ENCODE measurements at places on chromosomes 6 and 20. TPM values are rescaled to one million over a fixed set of nuclear protein-coding genes. Genes with fewer than 3 reads are reported as not detected.

DNA sequence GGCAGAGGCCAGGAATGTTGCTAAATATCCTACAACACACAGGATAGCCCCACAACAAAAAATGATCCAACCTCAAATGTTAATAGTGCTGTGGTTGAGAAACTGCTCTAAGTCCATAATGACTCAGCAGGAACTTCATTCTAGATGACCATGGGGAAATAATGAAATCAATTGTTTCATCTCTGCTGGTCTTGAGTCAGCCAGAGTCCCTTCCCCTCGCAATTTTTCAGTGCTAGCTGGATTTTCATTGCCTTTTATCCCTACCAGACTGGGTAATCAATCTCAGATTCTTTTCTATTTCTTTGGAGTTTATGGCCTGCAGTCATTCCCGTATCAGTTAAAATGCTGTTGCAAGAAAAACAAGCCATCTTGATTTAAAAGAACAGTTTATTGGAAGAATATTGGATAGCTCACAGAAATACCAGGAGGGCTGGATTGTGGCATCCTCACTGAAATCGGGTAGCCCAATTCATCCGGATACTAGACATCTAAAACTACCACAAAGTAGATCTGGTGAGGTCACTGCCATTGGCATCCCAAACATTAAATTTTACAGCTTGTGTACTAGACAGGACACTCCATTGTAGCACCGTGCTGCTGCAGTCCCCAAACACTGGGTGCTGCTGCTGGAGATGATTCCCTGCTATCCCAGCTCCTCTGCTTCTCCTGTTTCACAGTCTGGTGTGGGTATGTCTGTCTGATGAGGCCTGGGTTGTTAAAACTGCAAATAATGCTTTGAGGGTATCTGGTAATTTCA, 30.3 kb upstream of the POPDC3 start:
- no peak overlapping the region for H3K27ac ChIP-seq
- no peak for DNase-seq
- no peaks in the 10 kb centered on the region for H3K4me1 ChIP-seq
- no peaks in the 10 kb centered on the region for H3K36me3 ChIP-seq
- no peak overlapping the region for H3K4me3 ChIP-seq
- H3K27me3 ChIP-seq, result no peaks in the 10 kb centered on the region

- H3K4me1 ChIP-seq, result peaks cover 9% of the 10 kb centered on the region
- DNase-seq, result no peak
- H3K36me3 ChIP-seq, result no peaks in the 10 kb centered on the region
- peak within 1 kb of the TSS; percentile 54 for H3K4me3 ChIP-seq
- peak within 1 kb of the TSS; percentile 30 for H3K27ac ChIP-seq
These were observed at the start of gene EYA2 for GRCh38 chr20:46894579-46894958. EYA2 (plus strand) TSS chr20:46894843; CDS start chr20:46990011, 95,168 bp downstream.

DNA sequence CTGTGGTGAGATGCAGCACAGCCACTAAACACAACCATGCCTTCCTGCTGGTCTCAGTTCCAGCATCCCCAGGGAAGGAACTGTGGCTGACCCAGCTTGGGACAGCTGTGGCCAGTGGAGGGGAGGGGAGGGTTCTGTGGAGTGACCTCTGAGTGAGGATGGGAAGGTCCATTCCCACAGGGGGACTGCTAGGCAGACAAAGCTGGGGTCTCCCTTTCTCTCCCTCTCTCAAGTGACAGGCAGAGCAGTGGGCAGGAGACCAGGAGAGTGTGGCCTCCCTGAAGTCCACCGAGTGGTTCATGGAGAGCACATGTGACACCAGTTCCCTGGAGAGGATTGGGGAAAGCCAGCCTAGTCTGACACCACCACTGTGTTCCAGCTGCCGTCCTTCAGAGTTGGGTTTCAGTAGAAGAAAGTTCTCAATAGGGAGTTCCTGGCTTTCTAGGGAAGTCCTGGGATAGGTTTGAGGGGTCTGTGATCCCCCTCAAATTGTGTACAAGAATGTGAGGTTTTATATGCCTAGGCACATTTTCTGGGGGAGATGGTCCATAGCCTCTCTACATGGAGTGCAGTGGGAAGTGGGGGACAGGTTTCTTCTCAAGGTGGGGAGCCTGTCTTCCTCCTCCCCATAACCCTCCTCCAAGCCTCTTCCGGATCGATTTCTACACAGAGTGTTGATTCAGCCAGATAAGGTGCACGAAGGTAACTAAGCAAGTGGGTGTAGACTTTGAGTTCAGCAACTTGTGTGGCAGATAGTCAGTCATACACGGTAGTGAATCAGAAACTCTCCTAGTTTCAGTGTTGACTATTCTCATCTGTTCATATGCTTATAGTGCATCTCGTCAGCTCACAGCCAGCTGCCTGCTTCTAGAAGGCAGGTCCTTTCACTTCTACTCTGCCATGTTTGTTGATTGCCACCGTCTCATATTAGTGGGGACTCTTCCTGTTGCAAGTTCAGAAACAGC, 18.9 kb downstream of the MANBAL start:
- no peaks in the 10 kb centered on the region for H3K36me3 ChIP-seq
- H3K27ac ChIP-seq, result no peak overlapping the region
- H3K4me3 ChIP-seq, result no peak overlapping the region
- peaks cover 36% of the 10 kb centered on the region for H3K4me1 ChIP-seq
- no peak for DNase-seq
- H3K27me3 ChIP-seq, result no peaks in the 10 kb centered on the region

GRCh38 chr20:62368392-62368975, 1.4 kb upstream of the LAMA5 start:
- DNase-seq, result no peak
- H3K27ac ChIP-seq, result peak overlapping the region; percentile 82
- H3K27me3 ChIP-seq, result no peaks in the 10 kb centered on the region
- H3K36me3 ChIP-seq, result no peaks in the 10 kb centered on the region
- peak overlapping the region; percentile 61 for H3K4me3 ChIP-seq
- H3K4me1 ChIP-seq, result peaks cover 76% of the 10 kb centered on the region

- H3K36me3 ChIP-seq, result no peaks in the 10 kb centered on the region
- no peak for DNase-seq
- no peaks in the 10 kb centered on the region for H3K4me1 ChIP-seq
- no peak overlapping the region for H3K4me3 ChIP-seq
- no peaks in the 10 kb centered on the region for H3K27me3 ChIP-seq
These were observed 37.4 kb upstream of the SIRT5 start for GRCh38 chr6:13536796-13537526.

DNA sequence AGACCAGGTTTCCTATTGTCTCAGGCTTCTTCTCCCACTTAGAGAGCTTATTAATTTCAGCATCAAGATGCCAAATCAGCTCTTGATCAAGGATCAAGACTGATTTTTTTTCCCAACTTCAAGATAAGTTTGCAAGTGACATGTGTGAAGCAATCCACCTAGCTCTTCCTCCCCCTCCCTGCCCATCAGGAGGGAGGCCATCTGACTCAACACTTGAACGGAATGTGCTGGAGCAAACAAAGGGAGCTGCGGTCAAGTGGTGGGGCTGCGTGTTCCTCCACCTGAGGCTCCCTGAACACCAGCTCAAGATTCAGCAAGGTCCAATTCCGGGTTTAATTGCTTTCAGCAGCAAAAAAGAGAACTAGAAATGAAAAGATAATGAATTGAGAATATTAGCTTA, 38.7 kb downstream of the TTI1 start:
- H3K27ac ChIP-seq, result no peak overlapping the region
- H3K36me3 ChIP-seq, result no peaks in the 10 kb centered on the region
- no peak for DNase-seq
- H3K27me3 ChIP-seq, result no peaks in the 10 kb centered on the region
- H3K4me1 ChIP-seq, result peaks cover 18% of the 10 kb centered on the region

The NKAIN2 gene
- not detected for total RNA-seq

All from vagina (tissue), 2 donors.